ENCODE measurements at places on chromosomes 3 and 15.

DNA sequence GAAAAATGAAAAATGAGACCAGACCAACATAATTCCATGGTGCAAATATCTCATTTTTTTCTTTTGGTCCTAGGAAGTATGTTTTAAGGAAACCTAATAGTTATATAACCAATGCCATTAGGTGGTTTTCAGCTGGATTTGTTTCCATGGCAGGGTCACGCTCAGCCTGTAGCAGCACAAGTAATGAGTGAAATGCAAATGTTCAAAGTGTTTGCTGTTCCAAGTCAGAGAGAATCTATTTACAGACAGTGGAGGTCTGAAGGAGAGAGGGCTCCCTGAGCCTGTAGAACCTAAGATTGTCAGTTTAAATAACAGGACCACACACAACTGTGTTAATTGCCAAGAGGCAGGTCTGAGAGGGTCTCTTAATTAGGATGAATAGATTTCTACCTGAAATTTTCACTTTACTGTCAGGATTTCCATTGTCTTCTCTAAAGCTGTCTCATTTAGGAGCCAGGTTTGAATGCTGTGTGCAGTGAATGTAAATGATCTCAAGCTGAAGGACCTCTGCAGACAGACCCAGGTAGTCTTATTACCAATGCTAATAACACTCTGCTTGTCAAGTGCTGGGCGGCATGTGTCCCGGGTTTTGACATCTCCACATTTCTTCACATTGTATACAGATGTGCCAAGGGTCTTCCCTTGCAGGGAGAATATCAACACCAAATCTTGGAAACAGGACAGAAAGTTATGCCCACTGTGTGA, 317.3 kb upstream of the NECTIN3 start:
- no peak for DNase-seq

GRCh38 chr3:8938021-8938420, 25.3 kb downstream of the RAD18 start:
- no peak for DNase-seq

- no peak for DNase-seq
Measured at GRCh38 chr15:48063411-48063985, 57.3 kb upstream of the SLC24A5 start.

DNA sequence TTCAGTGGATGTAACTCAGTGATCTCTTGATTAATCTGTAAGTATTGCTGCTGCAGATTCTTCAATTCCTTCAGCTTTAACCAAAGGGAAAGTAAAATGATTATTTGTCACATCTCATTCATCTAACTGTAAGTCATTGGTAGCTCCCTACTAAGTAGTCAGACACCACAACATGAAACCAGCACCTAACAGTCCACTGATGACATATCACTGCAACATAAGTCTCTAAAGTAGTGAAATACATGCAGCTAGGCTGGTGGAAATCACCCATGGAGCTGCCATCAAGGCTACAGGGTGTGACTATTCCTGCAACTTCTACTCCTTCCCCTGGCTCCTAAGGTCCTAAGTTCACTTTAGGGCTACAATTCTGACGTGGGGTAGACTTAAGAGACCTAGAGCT, 21.1 kb upstream of the HCLS1 start:
- no peak for DNase-seq

GRCh38 chr15:31344266-31344665, 17.6 kb downstream of the KLF13 start:
- DNase-seq, result no peak

GRCh38 chr3:194112120-194113106, 23.5 kb upstream of the HES1 start:
- peak; percentile 81 for DNase-seq

DNA sequence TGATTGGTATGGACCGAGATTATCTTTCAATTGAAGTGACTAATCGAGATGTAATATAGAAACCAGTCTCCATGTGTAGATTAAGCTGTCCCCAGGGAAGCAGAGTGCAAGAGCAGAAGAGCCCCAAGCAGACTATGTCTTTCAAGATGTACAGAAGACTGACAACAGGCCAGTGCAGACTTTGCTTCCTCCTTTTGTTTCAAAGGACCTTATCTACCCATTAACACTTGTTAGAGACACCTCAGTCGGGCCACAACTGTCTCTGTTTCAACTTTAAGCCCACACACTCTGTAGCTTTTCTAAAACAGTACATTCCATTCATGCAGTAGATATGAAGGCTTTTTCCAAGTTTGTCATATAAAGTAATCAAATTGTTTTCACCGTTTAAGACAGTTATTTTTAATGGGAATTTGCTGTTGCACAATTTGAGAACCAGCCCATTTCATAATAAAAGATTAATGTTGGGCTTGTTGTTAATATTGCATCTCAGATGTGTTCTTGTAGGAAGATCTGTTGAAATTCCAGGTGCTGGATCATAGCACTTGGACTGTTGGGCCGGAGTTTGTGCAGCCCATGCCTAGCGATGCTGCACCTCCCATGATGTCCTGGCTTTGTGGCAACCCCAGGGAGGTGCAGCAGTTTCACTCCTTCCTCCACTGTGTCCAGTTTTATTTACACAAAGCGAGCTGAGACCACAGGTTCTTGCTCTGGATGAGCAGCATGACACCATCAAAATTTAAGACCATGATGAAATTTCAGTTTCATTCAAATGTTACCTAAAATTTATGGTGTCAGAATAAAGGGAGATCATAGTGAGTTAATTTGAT, 12.4 kb downstream of the GORASP1 start:
- DNase-seq, result no peak

GRCh38 chr3:25744470-25744869, 38.8 kb downstream of the NGLY1 start:
- DNase-seq, result no peak

- no peak for DNase-seq
Measured at GRCh38 chr3:140614001-140614400, 63.9 kb upstream of the TRIM42 start.

All from NCI-H2171 treated with DMSO at 0.1 percent for 48 hours (cell line).